ENCODE measurements at places on chromosomes 12 and 14.
A peak's percentile ranks its signal among the peaks of the same experiment; 100 is the strongest.

DNA sequence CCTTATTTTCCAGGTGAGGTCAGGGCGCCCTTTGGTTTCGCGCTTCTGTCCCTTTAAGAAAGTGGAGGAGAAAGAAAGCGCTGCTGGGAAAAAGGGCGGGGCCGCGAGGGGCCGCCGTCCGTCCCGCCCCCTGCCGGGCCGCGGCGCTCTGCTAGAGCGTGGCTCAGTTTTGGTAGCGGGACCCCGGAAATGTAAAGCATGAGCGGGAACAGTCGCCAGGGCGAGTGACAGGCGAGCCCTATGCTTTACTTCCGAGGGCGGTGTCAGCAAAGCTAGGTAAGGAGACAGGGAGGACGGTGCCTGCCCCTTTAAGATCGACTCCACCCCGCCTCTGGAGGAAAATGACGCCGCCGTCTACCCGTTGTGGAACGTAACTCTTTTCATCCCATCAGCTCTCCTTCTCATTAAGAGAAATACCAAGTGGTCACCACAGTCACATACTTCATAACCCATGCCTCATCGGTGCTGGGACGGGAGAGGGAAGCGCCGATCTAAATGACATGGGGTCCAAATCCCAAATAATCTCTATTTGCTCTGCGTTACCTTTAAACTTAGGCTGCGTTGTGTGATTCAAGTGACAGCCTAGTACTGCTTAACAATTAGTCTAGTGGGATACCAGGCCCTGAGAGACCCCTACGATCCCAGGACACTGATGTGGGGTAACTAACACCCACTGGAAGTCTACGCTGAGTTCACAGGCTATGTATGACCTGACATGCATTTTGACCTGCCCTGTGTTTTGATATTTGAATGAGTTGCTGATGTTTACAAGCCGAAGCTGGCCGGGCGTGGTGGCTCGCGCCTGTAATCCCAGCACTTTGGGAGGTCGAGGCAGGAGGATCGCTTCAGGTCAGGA lies at the start of gene ETFBKMT:
Gene ETFBKMT, plus strand, starts transcription at position 602 of the 856 bp plus-strand sequence. CDS start 2,266 bp downstream, outside the sequence.
- DNase-seq: peak; percentile 96

DNA sequence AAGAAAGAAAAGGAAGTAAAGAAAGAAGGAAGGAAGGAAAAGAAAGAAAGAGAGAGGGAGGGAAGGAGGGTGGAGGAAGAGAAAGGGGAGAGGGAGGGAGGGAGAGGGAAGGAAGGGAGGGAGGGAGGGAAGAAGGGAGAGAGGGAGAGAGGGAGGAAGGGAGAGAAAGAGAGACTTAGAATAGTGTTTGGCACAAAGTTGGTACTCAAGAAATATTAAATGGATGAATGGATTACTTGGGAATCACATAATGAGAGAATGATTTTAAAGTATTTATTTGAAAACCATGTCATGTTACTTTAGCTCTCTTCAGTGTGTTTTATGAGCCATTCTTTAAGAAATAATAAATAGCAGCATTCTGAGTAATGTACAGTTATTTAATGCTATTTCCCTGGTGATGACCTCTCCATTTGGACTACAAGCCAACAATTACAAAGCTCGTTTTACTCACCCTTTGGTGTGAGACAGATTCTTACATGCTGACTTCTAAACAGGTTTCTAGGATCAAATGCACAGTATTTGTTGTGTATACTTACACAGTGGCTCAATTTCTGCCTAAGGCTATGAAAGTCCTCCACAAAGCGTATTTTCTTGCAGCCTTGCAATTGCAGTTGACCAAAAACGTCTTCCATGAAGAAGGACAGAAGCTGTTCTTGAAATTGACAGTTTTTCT lies 861 bp downstream of the IL26 start:
- DNase-seq: no peak

GRCh38 chr14:27528328-27528727 lies 930.5 kb upstream of the NOVA1 start:
- DNase-seq: no peak

- peak; percentile 64 for DNase-seq
Measured at GRCh38 chr14:105315211-105315721, 718 bp downstream of the PACS2 start.

GRCh38 chr12:4471256-4471655 lies 25.6 kb upstream of the FGF6 start:
- DNase-seq: no peak

GRCh38 chr14:96167224-96168148 lies 37.2 kb upstream of the BDKRB2 start:
- no peak for DNase-seq

- no peak for DNase-seq
Measured at GRCh38 chr14:93734086-93734822, 54.0 kb downstream of the PRIMA1 start.
